Neural crest cell (in vitro differentiated cells): ENCODE measurements at places on chromosomes 2 and 18.

- no peaks in the 10 kb centered on the region for H3K27me3 ChIP-seq
- no peak overlapping the region for H3K27ac ChIP-seq
- DNase-seq, result no peak
Measured at GRCh38 chr18:46772357-46772756, 15.5 kb upstream of the ST8SIA5 start.

GRCh38 chr18:39319141-39319540 lies 1753.5 kb upstream of the CELF4 start:
- no peak for DNase-seq
- H3K27ac ChIP-seq, result no peak overlapping the region
- no peaks in the 10 kb centered on the region for H3K36me3 ChIP-seq
- no peak overlapping the region for H3K4me3 ChIP-seq
- H3K27me3 ChIP-seq, result no peaks in the 10 kb centered on the region

DNA sequence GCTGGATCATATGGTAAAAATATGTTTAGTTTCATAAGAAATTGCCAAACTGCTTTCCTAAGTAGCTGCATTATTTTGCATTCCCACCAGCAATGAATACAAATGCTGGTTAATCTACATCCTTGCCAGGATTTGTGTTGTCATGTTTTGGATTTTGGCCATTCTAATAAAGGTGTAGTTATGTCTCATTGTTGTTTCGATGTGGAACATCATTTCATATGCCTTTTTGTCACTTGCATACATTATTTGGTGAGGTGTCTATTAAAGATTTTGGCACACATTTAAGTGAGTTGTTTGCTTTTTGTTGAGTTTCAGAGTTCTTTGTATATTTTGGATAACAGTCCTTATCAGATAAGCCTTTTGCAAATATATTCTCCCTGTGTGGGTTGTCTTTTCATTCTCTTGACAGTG lies 299.2 kb upstream of the TFPI start:
- no peak overlapping the region for H3K4me3 ChIP-seq
- H3K27ac ChIP-seq, result no peak overlapping the region
- no peaks in the 10 kb centered on the region for H3K36me3 ChIP-seq
- DNase-seq, result no peak

GRCh38 chr2:27647289-27647688 lies 16.1 kb downstream of the SUPT7L start:
- DNase-seq, result no peak
- H3K27me3 ChIP-seq, result no peaks in the 10 kb centered on the region
- H3K36me3 ChIP-seq, result peaks cover 5% of the 10 kb centered on the region
- H3K27ac ChIP-seq, result no peak overlapping the region
- H3K4me3 ChIP-seq, result no peak overlapping the region

- peaks cover 4% of the 10 kb centered on the region for H3K36me3 ChIP-seq
- no peak overlapping the region for H3K27ac ChIP-seq
- no peak overlapping the region for H3K4me3 ChIP-seq
- peaks cover 18% of the 10 kb centered on the region for H3K4me1 ChIP-seq
- no peak for DNase-seq
Measured at GRCh38 chr2:24855022-24855622, 61.9 kb downstream of the CENPO start.

DNA sequence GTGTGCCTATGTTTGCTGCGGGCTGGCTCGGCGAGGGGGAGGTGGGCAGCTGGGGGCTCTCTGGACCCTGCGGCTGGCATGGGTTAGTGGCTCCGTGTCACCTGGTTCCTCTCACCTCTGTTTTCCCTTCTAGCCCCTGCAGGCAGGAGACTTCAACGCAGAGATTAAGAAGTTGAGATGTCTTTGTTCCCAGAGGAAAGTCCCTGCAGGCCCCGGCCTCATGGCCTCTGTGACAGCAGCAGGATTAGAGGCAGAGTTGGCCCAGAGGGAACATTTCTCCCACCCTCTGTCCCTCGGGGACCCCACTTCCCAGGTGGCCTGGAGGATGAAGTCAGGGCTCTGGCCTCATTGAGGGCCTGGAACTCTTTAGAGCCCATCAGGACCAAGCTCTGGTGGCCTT lies 56.5 kb downstream of the HPCAL1 start:
- DNase-seq, result no peak
- no peak overlapping the region for H3K4me3 ChIP-seq
- H3K27ac ChIP-seq, result no peak overlapping the region
- H3K4me1 ChIP-seq, result peaks cover 17% of the 10 kb centered on the region
- H3K36me3 ChIP-seq, result no peaks in the 10 kb centered on the region
- H3K27me3 ChIP-seq, result no peaks in the 10 kb centered on the region

DNA sequence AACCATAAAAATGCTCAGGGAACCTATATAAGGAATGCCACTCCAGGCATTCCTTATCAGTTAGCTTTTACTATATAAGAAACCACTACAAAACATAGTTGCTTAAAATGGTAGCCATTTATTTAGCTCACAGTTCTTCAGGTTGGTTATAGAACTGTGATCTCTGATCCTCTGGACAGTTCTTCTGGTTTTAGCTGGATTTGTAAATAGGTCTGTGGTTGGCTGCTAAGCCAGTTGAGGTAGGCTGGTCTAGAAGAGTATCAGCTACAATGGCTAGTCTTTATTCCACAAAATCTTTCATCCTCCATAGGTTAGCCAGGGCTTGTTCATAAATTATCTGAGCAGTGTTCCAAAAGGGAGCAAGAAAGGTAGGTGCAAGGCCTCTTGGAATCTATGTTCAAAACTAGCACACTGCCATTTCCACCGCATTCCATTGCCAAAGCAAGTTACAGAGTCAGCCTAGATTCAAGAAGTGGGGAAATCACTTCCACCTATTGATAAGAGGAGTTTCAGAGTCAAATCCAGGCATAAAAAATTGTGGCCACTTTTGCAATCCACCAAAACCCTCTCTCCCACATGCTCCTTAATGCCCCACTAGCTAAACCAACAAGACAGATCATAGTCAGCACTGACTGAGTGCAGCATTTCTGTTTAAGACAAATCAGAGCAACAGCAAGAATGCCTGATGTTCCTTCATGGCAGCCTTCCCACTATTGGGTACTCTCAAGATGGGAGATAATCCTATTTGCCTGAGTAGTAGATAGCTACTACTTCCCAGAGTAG lies 146.4 kb downstream of the IRS1 start:
- peaks cover 10% of the 10 kb centered on the region for H3K36me3 ChIP-seq
- peaks cover 18% of the 10 kb centered on the region for H3K4me1 ChIP-seq
- H3K27ac ChIP-seq, result no peak overlapping the region
- no peak overlapping the region for H3K4me3 ChIP-seq
- DNase-seq, result no peak

DNA sequence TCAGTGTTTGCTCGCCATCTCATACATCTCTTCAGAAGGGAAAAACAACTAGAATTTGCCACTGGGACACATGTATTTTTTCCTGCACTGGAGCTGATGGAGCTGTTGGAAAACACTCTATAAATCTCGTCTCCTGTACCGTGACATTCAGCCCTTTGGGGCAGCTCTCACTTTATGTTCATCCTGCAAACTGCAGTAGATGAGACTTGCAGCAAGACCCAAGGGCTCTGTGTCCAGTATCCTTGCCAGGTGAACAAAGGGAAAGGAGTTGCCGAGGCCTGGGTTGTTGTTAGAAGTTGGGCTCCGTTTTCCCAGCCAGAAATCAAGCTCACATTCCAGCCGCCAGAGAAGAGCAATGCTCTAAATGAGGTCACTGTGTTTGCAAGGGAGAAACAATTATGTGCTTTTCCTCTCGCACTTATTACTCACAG lies 285.1 kb downstream of the SLC4A3 start:
- no peaks in the 10 kb centered on the region for H3K36me3 ChIP-seq
- no peak for DNase-seq
- H3K4me3 ChIP-seq, result no peak overlapping the region
- peaks cover 6% of the 10 kb centered on the region for H3K27me3 ChIP-seq

DNA sequence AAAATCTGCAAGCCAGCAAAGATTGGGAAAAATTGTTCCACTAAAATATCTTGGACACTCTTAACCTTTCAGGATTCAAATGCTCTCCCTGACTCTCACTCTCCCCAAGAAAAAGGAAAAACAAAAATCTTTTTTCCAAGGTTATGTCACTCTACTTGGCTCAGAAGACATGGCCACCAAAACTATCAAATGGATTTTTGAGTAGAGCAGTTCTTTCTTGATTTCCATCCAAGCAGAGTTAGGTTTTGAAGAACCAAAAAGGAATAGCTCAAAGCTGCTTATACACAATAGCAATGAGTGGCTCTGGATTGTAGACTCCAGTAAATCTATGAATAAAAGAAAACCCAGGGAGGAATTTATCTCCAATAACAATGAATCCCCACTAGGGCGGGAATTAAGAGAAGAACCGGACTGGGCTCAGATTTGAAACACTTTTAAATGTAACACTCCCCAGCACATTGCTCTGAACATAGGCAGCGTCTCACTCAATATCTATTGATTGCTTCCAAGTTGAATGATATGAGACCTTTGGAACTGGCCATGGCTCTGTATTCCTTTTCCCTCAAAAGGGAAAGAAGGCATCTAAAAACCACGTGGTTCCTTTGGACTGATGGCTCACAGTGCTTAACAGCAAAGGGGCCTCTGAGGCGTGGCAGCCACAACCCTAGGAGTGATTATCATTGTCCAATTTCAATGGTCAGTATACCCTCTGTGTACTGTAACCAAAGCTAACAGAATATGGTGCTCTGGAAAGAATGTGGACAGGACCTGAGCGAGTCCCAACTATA lies 68.3 kb downstream of the SPRED2 start:
- H3K4me3 ChIP-seq, result no peak overlapping the region
- no peak for DNase-seq
- H3K27me3 ChIP-seq, result no peaks in the 10 kb centered on the region
- peaks cover 60% of the 10 kb centered on the region for H3K4me1 ChIP-seq
- H3K27ac ChIP-seq, result no peak overlapping the region

GRCh38 chr2:205177546-205177945 lies 504.8 kb upstream of the NRP2 start:
- no peaks in the 10 kb centered on the region for H3K4me1 ChIP-seq
- no peak overlapping the region for H3K4me3 ChIP-seq

GRCh38 chr2:43379494-43379893 lies 153.1 kb upstream of the ZFP36L2 start:
- DNase-seq, result no peak
- no peak overlapping the region for H3K4me3 ChIP-seq
- H3K36me3 ChIP-seq, result no peaks in the 10 kb centered on the region
- no peak overlapping the region for H3K27ac ChIP-seq

DNA sequence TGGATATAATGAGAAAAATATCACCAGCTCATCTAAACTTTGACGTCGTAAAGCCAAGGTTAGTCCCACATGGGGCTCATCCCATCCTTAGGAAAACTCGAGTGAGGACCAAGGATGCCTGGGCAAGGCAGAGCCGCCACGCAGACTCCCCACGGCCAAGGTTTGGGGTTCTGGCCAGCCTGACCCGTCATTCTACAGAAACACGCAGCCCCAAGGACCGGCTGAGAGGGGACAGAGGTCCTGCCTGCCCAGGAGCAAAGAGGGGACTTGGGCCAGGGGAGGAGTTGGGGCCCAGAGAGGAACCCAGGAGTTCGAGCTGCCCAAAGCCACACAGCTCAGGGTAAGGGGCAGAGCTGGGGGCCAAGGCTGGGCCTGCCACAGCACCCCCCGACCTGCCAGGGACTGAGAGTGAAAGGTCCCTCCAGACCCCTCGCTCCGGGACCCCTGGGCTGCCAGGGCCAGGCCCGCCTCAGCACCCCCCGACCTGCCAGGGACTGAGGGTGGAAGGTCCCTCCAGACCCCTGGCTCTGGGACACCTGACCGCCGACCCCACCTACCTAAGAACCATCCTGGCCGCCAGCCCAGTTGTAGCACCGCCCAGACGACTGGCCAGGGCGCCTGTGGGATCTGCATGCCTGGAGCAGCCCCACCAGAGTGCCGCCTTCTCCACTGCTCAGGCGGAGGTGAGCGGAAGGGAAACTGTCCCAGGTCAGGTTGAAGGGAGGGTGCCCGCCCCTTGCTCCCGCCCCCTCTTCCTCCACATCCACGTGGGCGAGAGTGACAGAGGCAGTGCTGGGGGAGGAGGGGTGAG lies at the start of gene PDCD1:
TSS of gene PDCD1 (minus strand) at position 689 of the 811 bp plus-strand sequence. CDS start at position 633, 56 bp downstream.
- H3K4me3 ChIP-seq, result no peak within 1 kb of the TSS
- no peak for DNase-seq
- H3K4me1 ChIP-seq, result peaks cover 10% of the 10 kb centered on the region
- peak within 1 kb of the TSS; percentile 93 for H3K27ac ChIP-seq
- no peaks in the 10 kb centered on the region for H3K36me3 ChIP-seq

- peak overlapping the region; percentile 79 for H3K27ac ChIP-seq
- H3K4me3 ChIP-seq, result no peak overlapping the region
- DNase-seq, result no peak
Measured at GRCh38 chr2:196229013-196229412, 57.6 kb upstream of the STK17B start.

DNA sequence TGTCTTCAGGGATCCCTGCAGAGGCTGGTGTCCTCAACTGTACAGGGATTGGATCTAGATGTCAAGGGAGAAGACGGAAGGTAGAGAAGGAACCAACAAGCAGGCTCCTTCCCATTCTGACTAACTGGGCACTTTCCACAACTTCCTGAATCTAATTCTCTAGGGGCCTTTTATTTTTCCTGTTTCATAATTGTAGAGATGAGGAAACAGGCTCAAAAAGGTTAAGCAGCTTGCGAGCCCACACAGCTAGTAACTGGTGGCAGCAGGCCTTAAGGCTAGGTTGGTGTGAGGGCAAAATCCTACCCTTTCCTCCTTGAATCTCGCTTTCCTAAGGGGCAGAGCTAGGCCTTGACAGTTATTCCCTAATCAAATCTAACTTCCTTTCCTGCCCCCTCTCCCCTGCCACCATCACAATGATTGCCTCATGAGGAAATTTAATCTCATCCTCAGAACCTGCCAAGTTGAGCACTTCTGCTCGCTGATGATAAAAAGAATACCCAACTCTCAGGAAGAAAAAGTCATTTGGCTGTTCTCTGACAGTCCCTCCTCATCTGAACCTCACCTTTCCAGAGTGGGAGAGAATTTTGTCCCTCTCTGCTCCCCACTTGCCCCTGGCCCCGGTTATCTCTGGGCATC lies 35.7 kb upstream of the POLE4 start:
- no peak for DNase-seq
- H3K27ac ChIP-seq, result no peak overlapping the region
- no peaks in the 10 kb centered on the region for H3K36me3 ChIP-seq
- H3K27me3 ChIP-seq, result peaks cover 11% of the 10 kb centered on the region
- H3K4me1 ChIP-seq, result peaks cover 10% of the 10 kb centered on the region
- H3K4me3 ChIP-seq, result no peak overlapping the region

DNA sequence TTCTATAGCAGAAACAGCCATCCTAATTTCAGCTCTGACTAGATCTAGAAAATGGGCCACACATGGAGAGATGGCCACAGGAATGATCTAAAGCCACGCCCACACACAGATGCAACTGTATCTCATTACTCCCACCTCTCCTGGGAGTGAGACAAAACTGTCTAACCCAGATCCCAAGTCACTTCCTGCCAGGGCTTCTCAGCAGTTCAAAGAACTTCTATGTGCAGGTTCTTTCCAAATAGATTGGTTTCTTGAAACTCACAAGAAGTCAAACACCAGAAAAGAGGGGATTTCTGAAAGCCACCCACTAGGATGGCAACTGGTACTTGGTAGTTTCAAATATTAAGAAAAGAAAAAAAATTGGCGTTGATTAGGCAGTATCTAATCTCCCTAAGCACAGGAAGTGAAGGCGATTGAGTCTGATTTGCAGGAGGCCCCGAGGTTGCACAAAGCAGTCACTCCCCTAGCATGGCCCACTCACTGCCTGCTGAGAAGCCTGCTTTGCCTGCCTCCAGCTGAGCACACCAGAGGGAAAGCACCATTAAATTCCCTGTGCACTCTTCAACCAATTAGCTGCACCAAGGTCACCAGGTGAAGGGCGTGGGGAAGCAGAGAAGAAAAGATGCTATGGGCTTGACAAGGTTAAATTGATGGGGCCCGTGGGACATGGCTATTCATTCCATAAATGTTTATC lies 51.1 kb downstream of the PAPOLG start:
- H3K36me3 ChIP-seq, result no peaks in the 10 kb centered on the region
- DNase-seq, result no peak
- H3K4me3 ChIP-seq, result no peak overlapping the region
- no peaks in the 10 kb centered on the region for H3K27me3 ChIP-seq
- H3K27ac ChIP-seq, result no peak overlapping the region
